ENCODE measurements at places on chromosomes 11 and 22.

DNA sequence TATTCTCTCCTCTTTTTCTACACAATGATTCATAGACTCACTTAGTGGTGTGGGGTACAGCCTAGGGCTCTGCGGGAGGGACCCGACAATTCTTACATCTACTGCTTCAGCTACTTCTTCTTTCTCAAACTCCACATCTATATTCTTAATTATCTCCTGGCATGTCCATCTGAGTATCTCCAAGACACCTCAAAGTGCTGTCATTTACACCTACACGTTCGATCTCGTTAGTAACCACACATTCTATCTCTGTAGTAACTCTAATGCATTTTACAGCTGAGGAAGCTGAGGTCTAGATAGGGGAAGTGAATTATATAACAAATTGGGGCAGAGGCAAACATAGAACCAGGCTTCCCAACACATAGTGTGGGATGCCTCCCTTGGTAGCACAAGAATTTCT, 27.7 kb upstream of the RRM1 start:
- peak; percentile 55 for DNase-seq

GRCh38 chr11:45484326-45484883, 181.0 kb downstream of the CHST1 start:
- DNase-seq = no peak

- DNase-seq = no peak
These were observed 10.3 kb downstream of the SELENOO start for GRCh38 chr22:50211147-50211546.

- peak; percentile 60 for DNase-seq
These were observed 22.9 kb upstream of the MRPL17 start for GRCh38 chr11:6705905-6706535.

DNA sequence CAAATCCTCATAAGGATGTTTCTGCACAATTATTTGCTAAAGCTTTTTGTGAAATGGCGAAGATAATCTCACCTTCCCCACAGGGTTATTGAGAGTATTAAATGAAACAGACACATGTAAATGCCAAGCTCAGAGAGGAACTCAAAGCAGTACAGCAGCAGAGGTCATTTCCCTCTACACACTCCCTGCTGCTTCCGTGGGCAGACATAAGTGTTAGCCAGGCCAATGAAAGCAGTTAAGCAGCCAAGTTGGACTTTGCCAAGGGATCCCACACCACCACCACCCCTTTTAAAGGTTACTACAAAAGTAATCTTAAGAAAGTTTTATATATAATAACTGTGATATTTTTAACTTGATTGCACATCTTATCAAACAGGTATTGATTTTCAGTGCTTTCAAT, 4.0 kb upstream of the FAM111A start:
- DNase-seq = no peak

Measured in inflammatory macrophage treated with lipopolysaccharide for 4 hours (primary cell).